Epithelial cell of proximal tubule (primary cell): ENCODE measurements at places on chromosomes 7 and 10.
A peak's percentile ranks its signal among the peaks of the same experiment; 100 is the strongest.

DNA sequence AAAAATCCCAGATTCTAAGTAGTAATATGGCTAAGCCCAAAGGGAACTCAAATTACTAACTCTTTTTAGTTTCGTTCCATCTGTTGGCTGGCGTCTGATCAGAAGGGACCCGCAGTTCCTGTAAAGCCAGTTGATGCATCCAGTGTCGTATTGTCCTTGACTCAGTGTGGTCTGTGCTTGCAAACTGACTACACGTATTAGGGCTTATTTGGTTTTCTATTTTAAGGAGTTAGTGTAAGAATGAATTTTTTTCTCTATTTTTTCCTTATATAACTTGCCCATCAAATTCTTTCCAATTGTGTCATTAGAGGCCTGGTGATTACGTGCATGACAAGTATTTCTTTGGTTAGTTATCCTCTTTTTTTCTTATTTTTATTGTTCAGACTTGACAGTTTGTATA is 9.7 kb downstream of the ABCA13 start:
- no peak for DNase-seq

DNA sequence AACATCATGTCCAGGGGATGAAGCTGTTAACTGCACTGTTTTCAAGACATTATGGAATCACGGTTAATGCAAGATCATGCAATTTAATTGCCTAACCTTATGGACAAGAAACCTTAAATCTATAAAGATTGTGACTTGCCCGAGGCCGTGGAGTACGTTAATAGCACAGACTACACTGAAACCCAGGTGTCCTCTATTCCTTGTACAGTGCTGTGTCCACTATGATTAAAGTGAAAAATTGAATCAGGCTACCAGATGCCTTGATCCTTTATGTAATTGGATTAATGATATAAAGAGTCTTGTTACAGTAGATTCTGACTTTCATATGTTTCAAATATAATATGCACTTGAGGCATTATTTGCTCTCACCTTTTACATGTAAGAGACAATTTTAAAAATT is 33.9 kb upstream of the ETV1 start:
- DNase-seq: no peak

DNA sequence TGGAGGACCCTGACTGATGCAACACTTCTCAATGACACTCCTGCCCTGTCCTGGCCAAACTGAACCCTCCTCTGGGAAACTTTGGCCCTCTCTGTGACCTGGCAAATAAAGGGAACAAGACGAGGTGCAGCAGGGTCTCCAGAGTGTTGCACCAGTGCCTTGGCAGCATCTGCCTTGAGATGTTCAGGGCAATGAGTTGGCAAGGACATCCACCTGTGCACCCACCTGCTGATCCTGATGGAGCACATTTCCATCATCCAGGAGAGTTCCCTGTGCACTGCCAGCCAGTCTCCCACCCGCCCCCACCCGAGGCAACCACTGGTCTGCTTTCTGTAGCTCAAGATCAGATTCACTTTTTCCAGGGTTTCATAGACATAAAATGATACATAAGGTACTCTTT is 407.4 kb downstream of the GRID1 start:
- no peak for DNase-seq

GRCh38 chr7:143203386-143203785 is 18.5 kb upstream of the TAS2R40 start:
- no peak for DNase-seq

DNA sequence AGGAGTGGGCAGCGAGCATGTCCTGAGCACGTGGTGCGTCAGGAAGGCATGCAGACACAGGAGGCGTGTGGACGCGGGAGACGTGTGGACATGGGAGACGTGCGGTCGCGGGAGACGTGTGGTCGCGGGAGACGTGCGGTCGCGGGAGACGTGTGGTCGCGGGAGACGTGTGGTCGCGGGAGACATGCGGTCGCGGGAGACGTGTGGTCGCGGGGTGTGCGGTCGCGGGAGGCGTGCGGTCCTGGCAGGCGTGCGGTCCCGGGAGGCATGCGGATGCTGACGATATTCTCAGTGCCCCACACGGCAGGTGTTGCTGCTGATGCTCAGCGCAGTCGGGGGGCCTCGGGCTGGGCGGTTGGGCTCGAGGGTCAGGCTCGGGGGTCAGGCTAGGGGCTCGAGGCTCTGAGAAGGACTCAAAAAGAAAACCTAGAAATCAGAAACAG is 94.2 kb downstream of the NKX6-2 start:
- DNase-seq: no peak

DNA sequence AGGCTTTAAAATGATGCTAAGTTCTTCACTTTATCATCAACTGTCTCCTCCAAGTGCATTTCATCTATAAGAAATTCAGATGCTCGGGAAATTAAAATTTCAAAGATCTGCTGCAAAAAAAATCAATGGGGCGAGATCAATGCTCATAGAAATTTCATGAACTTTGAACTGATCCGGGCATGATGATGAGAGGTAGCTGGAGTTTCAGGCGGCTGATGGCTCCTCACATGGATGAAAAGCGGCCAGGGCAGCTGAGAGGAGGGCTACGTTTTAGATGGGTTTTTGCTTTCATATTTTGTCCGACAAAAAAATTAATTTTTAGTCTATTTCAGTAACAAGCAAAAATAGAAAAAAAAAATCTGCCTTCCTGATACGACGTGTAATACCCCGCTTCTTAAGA is 109.9 kb downstream of the EBF3 start:
- no peak for DNase-seq

GRCh38 chr7:152085131-152085530 is 59.7 kb downstream of the GALNT11 start:
- peak; percentile 91 for DNase-seq

DNA sequence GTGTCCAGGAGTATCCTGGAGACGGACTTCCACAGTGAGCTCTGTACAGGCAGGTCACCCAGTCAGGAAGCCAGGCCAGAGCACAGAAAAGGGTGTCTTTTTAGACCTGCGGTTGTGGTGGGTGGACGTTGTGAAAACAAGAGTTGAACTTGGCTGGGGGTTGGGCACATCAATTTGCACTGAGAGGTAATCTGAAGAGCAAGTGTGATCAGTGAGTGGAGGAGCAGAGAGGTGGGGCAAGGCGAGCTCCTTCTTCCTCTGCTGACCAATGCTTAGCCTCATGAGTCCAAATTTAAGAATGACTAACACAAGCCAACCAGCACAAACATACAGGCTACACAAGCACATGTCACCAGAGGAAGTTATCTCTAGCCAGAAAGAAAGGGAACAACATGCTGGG is 310.8 kb downstream of the TCERG1L start:
- DNase-seq: no peak

GRCh38 chr10:62109587-62110293 is 158.9 kb downstream of the RTKN2 start:
- DNase-seq: no peak

- DNase-seq: peak; percentile 65
These were observed 2.5 kb downstream of the NUDT5 start for GRCh38 chr10:12193193-12193592.

DNA sequence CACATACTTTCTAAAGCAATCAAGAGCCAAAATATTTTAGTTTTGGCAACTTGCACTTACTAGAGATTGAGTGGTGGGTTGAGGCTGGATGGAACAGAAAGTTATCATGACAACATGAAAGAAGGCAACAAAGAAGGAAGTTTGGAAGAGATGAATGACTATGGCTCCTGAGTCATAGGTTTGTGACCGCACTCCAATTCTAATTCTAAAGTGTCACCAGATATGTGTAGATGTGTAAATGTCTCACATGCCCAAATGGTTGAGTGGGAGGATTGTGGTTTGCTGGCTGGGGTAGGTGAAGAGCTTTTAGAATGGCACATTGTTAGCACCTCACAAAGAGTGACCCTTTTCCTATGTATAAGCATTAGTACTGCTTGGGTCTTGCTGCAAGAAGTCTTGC is 20.2 kb downstream of the TAS2R16 start:
- no peak for DNase-seq

DNA sequence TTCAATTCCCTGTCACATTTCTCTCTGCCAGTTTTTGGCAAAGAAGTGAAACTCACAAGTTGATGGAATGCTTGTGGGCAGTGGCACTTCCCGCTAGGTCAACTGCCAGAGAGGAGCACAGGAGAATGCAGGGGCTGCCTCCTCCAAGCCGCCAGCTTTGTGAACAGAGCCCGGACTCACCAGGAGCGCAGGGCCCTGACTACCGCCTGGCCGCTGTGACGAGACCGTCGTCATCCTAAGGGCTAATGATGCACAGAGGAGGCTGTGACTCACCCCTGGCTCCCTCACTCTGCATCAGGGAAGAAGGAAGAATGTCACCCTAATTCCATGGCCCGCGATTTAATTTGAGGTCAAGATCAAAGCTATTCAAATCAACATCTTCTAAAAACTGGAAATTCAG is 123.9 kb downstream of the TAX1BP1 start:
- DNase-seq: no peak

GRCh38 chr10:47099474-47099873 is 188.2 kb downstream of the PTPN20 start:
- no peak for DNase-seq

- DNase-seq: no peak
These were observed 132.3 kb upstream of the CDK1 start for GRCh38 chr10:60645980-60646379.

GRCh38 chr7:37782166-37782565 is 66.2 kb upstream of the NME8 start:
- no peak for DNase-seq

- no peak for DNase-seq
These were observed 115.5 kb upstream of the GNAI1 start for GRCh38 chr7:80018941-80019808.

GRCh38 chr7:76196786-76197185 is 4.9 kb upstream of the SRRM3 start:
- DNase-seq: no peak

DNA sequence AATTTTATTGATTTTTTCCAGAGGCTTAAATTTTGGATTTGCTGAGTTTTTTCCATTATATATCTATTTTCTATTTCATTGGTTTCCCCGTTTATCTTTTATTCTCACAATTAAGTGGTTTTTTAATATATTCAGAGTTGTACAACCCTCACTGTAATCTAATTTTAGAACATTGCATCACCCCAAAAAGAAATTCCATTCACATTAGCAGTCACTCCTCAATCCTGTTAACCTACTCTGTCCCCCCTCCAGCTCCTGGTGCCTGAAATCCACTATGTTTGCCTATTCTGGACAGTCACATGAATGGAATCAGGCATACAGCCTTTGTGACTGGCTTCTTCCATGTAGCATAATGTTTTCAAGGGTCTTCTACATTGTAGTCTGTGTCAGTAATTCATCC is 55.8 kb upstream of the ITGA8 start:
- DNase-seq: no peak

- no peak for DNase-seq
These were observed 1.6 kb upstream of the ARHGAP12 start for GRCh38 chr10:31930023-31930751.

- no peak for DNase-seq
These were observed at the start of gene CTBP2 for GRCh38 chr10:125159932-125160855. Gene CTBP2, minus strand, starts transcription at chr10:125160563.

DNA sequence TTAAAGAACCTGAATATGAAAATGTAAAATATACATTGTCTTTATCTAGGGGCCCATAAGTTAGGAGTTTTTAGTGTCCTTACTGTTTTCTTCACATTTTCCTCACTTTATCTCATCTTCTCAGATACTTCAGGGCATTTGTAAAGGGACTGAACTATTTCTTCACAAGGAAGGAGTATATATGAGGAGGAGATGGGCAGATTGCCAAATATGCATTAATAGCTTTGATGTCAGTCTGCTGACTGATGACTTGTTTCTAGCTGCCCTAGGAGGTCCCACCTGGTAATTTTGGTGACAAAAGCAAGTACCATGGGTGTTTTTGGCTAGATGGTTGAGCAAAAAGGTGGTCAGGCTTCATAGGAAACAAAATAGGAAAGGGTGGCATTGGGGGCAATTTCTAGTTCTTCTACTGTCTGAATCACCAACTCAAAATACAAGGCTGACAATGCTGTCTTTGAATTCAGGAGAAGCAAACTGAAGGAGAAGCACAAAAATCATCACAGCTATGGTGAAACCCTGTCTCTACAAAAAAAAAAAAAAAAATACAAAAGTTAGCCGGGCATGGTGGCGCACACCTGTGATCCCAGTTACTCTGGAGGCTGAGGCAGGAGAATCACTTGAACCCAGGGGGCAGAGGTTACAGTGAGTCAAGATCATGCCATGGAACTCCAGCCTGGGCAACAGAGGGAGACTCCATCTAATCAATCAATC is 10.4 kb upstream of the STRIP2 start:
- DNase-seq: no peak

DNA sequence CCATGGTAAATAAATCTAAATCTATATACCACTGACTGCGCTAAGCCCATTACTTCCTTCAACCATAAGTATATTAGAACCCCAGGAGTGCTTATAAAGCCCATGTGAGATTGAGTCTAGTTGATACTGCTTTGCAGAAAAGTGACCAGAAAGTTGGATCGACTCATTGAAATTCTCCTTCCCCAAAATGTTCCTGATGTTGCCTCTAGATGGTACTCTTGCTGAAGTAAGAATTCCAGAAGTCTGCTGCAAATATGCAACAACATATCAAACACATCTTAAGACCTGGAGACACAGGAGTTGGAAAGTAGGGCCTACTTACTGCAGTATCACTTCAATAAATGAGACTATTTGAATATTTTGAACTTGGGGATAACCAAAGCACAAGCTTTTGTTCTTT is 550.8 kb downstream of the IPMK start:
- no peak for DNase-seq

GRCh38 chr7:39054731-39055130 is 77.0 kb downstream of the POU6F2 start:
- no peak for DNase-seq

DNA sequence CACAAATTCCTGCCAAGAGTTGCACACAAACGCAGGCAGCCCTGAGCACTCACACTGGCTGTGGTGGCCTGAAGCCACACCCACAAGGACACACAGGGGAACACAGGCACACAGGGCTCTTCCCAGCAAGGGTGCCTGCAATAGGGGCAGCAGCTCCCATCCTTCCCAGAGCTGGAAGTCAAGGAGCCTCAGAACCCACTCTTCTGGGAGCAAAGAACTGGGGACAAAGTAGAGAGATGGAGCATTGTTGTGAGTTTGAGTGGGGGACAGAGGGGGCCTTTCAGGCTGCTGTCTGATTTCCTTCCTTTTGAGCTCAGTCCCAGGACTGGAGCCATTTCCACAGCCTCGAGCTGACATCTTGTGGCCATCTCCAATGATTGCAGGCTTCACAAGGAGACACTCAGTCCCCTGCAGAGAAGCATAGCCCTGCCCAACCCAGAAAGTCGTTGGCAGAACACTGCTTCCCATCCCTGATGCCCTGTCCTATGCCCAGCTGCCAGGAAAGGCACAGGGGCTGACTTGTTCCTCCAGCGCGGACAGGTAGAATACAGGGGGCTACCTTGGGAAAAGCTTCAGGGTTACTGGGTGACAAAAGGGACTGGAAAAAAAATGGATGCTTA is 34.4 kb upstream of the SLF2 start:
- DNase-seq: no peak
